ENCODE measurements at places on chromosomes 16 and 17.

DNA sequence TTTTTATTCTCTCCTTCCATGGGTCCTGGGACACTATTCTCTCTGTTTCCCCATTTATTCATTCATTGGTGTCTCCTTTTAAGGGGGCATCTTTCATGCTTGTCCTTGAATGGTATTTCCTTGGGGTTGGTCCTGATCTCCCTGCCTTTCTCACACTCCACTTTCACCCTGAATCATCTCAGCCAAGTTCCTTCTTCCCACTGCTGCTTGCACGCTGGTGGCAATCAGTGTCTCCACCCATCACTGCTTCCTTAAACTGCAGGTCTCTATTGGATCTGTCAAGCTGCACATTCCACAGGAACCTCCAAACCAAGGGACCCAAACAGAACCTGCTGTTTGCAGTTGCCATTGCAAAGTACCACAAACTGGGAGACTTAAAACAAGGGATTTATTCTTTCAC, 89.3 kb upstream of the SDK2 start:
- DNase-seq: no peak

- no peak for DNase-seq
These were observed 3.0 kb downstream of the CCL16 start for GRCh38 chr17:35978346-35978745.

- no peak for DNase-seq
These were observed 868 bp downstream of the MED13 start for GRCh38 chr17:62064029-62064790.

DNA sequence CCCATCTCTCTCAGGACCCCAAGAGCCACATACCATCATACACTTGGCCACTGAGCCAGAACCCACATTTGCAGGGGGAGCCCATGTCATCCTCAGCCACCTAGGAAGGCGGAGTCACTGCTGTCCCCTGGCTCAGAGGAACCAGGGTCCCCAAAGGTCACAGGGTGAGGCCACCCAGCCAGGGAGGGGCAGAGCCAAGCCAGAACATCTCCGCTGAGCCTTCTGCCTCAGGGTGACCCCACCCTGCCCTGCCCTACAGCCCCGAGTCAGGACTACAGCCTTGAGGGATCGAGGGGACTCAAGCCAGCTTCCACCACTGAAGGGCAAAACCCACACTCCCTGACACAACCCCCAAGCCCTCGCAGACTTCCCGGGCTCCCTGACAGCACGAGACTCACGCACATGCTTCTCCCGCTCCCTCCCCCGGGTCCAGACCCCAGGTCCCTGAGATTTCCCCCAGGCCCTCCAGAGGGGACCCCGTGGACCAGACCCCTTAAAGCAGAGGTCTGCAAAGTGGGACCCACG, 17.4 kb downstream of the PIEZO1 start:
- no peak for DNase-seq

- no peak for DNase-seq
These were observed 35.9 kb downstream of the TMEM11 start for GRCh38 chr17:21177854-21178600.

DNA sequence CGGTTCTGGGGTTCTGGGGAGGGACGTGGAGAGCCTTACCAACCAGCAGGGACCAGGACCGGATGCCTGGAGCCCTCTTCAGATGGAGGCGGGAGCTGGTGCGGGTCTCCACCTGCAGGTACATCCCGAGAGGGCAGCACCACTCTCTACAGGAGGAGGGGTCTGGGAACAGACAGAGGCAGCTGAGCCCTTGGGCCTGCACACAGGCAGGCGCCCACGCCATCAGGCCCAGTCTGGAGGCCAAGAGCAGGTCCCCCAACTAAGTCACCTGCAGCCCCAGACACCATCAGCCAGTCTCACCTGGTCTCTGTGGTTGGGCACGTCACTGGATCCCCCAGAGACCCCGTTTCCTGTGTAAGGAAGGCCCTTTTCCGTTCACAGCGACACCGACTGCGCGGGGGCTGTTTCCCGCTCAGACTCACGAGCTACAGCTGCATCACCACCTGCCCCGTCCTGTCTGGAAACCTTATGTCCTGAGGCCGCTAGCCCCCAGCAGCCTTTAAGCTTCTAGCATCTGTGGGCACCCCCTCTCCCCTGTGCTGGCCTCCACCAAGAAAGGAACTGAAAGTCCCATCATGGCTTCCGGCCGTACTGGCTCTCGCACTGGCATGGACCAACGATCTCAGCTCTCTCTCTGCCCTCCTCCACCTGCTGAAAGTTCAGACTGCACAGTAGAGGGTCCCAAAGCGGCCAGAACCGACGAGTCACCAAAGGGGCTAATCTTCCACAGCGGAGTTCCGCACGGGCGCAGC, 1.2 kb downstream of the CYBC1 start:
- DNase-seq: no peak

GRCh38 chr16:2511128-2511800, 2.5 kb upstream of the ATP6V0C start:
- peak; percentile 79 for DNase-seq

- no peak for DNase-seq
These were observed 165.1 kb downstream of the XYLT1 start for GRCh38 chr16:17305694-17306093.

DNA sequence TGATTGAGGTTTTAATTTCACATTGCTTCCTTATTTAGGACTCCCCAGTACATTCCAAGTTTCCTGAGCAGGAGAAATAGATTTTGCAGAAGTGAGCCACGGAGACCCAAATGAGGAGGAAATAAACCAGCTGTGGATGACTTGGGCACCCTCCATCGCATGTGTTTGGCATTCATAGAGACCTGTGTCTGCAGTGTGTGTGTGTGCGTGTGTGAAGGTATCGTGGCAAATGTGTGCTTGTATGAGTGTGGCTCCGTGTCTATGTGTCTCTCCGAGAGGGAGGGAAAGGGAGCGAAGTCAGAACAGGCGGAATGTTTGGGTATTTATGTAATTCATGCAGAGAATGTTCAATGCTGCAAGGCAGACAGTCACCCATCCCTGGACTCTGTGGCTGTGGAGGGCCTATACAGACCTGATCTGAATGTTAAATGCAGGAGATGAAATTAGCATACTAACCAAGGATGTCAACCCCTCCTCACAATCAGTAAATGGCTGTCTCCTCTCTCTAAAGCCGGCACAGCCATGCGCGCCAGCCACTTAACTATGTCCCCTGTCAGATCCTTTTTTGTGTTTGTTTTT, 186.0 kb upstream of the ZFHX3 start:
- no peak for DNase-seq

DNA sequence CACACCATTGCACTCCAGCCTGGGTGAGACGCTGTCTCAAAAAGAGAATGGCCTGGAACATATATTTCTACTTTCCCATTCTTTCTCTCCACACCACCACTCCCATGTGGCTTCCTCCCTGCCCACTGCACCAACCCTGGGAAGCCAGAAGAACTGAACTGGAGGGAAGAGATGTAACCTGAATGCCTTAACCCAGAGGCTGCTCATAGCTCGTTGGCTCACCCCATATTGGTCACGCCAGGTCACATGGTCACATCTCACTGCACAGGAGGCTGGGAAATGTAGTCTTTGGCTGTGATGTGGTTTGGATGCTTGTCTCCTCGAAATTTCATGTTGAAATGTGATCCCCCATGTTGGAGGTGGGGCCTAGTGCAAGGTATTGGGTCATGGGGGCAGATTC, 5.9 kb upstream of the DNAH17 start:
- DNase-seq: no peak

DNA sequence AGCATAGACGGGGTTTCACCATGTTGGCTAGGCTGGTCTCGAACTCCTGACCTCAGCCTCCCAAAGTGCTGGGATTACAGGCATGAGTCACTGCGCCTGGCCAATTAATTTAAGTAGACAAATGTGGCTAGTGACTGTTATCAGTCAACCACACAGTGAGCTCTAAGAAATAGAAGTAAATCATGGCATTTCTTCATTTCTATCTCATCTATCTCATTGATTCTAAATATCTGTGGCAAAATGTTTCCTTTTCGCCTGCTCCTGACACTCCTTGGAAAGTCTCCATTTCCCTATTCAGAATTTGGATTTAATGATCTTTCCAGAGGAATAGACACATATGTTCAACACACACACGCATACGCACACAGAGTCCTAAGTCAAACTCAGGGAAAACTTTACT, 81.3 kb downstream of the HIC1 start:
- DNase-seq: no peak

- DNase-seq: no peak
These were observed 88.5 kb downstream of the HELZ start for GRCh38 chr17:67156269-67157199.

- no peak for DNase-seq
These were observed 4.0 kb downstream of the UNC13D start for GRCh38 chr17:75839942-75840798.

DNA sequence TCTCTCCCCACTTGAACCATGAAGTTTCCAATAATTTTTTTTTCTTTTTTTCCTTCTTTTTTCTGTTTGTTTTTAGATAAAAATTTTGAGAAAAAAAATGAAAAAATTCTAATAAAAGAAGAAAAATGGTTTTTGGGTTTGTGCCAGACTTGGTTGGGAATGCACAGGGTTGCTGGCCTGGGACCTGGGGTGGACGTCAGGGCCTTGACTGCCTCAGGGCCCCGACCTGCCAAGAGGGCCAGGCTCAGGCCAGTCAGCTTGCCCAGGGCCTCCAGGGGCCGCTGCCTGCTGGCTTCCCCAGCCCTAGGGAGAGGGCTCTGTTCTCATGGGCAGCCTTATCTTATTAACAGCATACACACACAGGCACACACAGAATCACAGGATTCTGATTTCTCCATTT, 6.5 kb downstream of the TBX6 start:
- no peak for DNase-seq

- DNase-seq: no peak
These were observed 39.5 kb downstream of the DNAH9 start for GRCh38 chr17:11637796-11638195.

GRCh38 chr16:30912794-30913412, 10.5 kb upstream of the FBXL19 start:
- no peak for DNase-seq

GRCh38 chr17:6070913-6071511, 833 bp downstream of the WSCD1 start:
- DNase-seq: peak; percentile 76

DNA sequence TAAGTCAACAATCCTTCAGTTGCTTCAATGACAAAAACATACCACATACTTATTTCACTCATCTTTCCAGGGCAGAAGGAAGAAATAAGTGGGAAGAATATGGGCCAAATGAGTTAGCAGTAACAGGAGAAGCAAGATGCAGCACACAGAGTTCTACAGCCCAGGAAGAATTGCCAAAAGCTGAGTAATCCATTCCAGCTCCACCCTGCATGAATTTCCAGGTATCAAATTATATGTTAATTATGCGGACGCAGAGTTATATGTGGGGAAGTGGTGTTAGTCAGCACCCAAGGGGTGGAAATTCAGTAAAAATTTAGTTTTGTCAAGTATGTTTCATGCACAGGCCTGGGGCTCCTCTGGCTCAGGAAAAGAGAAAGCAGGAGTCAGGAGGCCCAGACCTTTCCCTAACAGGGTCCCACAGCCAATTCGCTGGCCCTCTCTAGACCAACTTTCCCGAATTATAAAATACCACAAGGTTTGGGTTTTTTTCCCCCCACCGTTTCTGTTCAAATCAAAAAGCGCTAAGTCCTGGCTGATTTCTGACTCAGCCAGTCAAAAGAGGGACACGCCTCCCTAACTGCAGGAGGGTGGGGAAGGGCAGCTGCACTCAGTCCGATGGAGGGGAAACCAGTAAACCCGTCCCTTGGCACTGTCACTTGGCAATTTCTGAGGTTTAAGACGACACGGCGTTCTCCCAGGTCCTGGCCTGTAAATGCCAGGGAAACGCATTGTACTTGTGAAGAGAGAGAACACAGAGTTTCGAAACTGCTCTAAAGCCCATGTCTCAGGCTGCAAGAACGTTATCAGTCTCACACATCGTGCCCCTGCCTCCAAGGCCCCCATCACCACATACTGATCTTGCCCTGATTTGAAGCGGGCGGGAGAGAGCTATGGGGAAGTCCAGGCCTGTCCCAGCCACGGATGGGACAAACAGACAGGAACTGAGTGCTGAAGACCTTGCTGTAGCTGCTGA, 58.1 kb downstream of the ZFHX3 start:
- peak; percentile 38 for DNase-seq

DNA sequence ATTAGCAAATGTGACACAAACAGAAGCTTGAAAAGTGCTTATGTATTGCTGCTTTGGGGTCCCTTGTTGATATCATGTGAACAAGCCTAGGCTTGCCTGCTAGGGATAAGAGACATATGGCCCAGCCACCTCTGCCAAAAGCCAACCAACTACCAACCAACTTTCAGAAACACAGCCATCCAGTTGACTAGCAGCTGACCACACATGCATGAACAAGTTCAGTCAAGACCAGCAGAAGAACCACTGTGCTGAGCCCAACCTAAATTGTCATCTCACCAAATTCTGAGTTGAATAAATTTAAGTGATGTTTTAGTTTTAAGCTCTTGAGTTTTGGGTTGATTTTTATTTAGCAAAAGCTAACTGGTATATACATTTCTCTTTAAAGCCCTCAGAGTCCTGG, 3.5 kb downstream of the ERN2 start:
- DNase-seq: no peak

All from head of caudate nucleus (tissue), 42 donors.